ENCODE measurements at places on chromosomes 5 and 9.

DNA sequence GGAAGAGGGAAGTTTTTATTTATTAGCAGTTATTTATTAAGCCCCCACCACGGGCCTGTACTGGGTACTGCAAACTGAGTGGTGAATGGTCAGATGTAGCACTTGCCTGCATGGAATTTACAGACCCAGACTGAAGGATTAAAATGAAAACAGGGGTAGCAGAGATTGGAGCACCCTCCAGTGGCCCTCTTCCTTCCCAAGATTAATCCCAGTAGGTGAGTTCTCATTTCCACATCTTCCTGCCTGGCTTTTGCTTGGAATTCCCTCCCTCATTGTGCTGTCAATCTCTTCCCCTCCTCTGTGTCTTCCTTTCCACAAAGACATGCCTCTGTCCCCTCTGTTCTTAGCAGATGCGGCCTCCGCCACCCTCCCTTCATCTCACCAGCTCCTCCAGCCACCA, 39.2 kb downstream of the MVB12B start:
- DNase-seq: no peak

- no peak for DNase-seq
Measured at GRCh38 chr9:75083188-75083970, 4.6 kb downstream of the NMRK1 start.

DNA sequence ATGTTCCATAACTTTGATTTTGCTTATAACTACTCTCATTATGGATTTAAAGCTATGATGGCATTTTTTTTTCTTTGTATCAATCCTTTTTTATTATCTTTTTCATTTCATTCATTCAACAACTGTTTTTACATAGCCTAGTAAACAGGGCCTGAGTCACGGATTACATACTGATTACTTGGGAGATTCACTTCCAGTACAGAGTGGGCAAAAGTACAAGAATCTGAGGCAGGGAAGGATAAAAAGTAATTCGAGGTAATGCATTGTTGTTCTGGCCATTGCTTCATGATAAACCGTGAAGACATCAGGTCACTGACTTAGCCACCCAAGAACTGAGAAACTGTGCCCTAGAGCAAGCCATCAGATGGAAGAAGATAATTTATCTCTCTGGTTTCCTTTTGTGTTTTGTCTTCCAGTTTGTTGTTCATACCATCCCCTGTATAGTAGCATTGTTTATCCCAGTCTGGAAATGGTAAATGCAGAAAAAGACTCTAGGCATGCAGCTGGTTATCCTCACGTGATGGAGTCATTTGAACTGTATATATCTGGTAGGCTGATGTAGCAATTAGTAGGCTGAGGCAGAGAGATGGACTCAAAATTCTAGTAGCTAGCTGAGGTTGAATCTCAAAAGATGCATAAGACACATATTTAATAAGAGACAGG, 145.6 kb downstream of the CNTLN start:
- DNase-seq: no peak

DNA sequence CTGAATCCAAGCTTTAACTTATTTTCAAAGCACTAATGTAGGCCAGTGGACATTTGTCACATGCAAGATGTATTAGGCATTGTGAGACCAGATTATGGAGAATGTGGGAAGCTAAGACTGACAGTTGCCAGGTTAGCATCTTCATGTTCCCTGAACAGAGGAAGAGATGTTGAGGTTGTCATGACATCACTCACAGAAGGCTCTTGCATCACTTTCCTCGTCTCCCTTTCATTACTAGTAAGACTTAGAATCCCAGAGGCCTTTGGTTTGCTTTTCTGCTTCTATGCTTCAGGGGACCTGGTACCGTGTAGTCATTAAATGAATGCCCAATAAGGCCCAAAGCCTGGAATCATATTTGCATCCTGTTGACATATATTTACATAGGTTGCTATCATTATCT, 76.4 kb upstream of the RPS23 start:
- no peak for DNase-seq

DNA sequence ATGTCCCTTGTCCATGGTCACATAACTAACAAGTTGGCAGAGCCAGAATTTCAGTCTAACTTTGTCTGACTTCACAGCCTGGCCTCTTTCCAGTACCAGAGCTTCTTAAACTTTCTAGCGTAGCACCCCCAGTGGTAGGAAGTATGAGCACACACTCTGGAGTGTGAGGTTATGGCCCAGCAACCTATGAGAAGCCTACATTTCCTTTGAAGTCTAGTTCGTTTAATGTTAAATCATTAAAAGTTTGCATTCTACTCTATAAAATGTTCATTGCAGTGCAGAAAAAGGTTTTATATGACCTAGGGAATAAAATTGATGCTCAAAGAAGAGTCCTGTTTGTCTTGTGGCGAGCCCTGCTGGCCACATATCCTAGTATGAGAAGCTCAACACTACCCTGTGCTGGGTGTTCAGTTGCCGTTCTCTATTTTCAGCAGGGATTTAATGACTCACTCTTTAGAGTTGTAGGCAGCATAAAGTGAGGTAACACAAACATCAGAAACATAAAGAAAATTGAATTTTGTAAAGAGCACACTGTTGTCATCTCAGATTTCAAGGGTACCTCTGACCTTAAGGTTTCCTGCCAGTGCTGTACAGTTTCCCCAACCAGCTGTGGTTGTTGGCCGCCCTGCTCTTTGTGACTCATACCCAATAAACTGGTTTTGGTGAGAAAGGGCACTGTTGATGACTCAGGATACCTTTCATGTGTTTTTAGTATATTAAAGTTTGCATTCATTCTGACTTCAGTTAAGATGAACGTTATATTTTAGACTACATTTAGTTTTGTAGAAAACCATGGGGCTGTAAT, 14.3 kb downstream of the MCCC2 start:
- DNase-seq: no peak

- no peak for DNase-seq
Measured at GRCh38 chr5:126972062-126972895, 58.1 kb downstream of the MARCHF3 start.
